Mucosa of gallbladder (tissue), 1 donor: ENCODE measurements at places on chromosomes 16 and 17.

DNA sequence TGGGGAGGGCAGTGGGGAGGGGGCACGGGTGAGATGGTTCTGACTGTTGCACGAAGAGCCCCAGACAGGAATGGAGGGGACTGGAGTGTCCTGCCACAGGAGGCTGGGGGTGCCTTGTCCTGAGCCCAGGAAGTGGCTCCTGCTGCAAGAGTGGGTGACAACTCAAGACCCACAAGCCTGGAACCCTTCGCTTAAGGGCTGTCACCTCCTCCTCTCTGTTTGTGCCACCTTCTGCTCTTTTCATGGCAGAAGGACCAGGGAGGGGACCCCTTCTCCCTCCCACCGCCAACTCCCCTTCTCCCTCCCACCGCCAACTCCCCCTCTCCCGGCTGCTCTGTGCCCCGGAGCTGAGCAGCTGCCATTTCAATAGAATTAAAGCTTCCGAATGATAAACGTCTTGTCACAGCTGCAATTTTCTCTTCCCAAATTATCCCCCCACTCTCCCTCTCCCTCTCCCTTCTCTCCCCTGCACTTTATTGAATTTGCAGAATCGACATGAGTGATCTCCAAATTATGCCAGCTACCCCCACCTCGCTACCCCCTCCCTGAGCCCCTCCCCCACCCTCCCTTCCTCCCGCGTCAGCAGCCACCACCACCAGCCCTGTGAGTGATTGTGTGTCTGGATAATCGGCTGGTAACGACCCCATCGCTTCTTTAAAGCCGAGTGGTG lies 13.7 kb downstream of the GJD3 start:
- no peak for DNase-seq

DNA sequence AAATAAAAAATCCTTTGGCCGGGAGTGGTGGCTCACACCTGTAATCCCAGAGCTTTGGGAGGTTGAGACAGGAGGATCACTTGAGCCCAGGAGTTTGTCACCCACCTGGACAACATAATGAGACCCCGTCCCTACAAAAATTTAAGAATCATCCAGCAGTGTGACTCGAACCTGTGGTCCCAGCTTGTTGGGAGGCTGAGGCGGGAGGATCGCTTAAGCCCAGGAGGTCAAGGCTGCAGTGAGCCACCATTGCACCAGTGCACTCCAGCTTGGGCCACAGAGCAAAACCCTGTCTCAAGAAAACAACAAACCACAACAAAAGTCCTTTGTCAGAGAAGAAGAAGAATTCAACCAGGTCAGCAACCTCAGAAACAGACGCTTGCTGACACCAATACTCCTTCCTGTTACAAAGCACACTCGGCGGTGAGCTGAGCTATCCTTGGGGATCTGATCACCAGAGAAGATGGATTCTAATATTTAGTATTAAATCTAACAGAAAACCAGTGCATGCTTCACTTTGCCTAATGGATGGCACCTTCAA lies 12.9 kb upstream of the PVALEF start:
- DNase-seq = no peak

GRCh38 chr17:82528484-82529265 lies 9.1 kb downstream of the FOXK2 start:
- DNase-seq = peak; percentile 62

GRCh38 chr17:17994271-17995069 lies 21.8 kb downstream of the DRC3 start:
- no peak for DNase-seq

- DNase-seq = no peak
Measured at GRCh38 chr17:76154936-76155845, 14.1 kb upstream of the FOXJ1 start.

DNA sequence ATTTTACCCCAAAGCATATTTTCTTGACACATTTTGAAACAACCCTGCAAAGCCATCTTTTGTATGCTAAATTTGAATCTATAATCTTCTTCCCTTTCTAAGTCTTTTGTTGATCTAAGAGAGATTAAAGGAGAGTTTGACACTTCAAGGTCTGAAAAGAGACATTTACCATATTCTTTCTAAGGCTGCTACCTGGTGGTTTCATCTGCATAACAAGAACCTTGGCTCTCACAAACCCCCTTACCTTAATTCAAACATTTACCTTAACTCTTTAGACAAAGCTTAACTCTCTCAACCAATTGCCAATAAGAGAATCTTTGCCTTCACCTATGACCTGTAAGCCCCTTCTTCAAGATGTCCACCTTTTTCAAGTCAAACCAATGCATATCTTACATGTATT lies 1143.6 kb downstream of the CDH11 start:
- no peak for DNase-seq
